H7 (cell line): ENCODE measurements at places on chromosomes 3 and 15.

GRCh38 chr15:90665288-90666134 lies 51.6 kb upstream of the BLM start:
- DNase-seq, result peak; percentile 69

DNA sequence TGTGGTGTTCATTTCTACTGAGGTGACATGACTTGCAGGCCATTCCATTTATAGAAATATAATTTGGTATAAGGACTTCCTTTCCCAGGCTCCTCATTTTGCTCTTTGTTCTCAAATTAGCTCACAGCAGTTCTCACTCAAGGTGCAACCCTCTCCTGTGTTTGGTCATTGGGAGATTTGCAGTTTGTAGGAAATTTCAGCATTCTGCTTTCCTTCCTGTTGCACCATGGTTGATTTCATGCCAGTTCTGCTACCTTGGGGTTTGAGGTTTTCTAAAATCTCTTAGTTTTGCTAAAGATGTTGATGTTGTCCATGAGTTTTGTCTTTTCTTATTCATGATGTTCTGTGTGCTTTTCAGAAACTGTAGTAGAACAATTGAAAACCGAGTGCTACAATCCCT lies 65.7 kb upstream of the PROK2 start:
- no peak for DNase-seq

- no peak for DNase-seq
Observed at GRCh38 chr15:59074607-59075006, 30.3 kb upstream of the CCNB2 start.

DNA sequence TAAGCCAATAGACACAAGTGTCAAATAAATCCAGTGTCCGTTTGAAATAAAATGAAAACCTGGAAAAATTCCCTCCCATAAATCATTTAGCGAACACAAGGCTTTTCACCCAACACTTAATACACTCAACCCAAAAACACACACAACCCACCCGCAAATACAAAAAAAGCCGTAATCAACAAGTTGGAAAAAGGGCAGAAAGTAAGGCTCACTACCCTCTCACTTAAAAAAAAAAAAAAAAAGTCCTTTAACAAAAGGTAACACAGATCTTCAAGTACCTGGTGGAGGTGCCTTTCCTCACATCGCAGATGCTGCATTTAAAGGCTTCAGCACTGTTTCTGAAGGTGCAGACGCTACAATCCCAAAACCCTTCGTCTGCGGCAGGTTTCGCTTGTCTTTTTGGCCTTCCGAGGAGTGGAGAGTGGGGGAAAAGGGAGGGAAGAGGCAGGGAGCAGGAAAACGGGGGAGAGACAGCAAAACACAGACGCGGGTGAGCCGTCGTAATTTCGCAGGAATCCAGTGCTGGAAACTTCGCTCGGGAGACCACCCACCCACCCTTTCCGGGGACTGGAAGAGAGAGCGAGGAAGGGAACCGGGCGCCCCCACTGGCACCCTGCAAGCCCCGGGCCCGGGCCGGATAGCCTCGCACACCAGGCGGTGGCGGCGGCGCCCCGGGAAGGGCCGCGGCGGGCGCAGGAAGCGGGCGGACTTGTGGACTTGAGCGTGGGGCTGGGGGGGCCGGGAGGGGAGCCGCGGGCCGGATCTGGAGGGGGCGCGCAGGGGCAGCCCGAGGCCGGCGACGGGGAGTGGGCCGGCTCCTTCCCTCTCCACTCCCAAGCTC lies 401.8 kb downstream of the SHQ1 start:
- DNase-seq, result no peak

GRCh38 chr3:16945330-16945729 lies 60.6 kb downstream of the PLCL2 start:
- DNase-seq, result no peak

GRCh38 chr15:94083467-94084052 lies 147.8 kb upstream of the MCTP2 start:
- DNase-seq, result no peak

- DNase-seq, result no peak
Observed at GRCh38 chr3:127691974-127692373, 19.2 kb downstream of the ABTB1 start.

DNA sequence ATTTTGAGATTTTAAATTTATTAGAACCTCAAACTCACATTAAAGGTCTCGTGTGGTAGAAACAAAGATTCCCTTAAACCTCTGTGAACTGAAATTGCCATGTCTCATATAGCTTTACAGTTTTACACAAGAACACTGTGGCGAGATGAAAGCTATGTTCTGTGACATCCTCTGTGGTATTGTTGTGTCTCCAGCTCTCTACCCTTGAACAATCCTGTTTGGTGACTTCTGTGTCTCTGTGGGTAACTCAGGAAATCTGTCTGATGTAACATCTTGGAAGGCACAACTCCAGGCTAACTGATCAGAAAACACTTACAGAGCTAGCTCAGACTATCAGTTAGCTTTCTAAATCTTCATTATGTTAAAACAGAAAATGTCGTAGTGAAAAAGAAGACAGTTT lies 318.8 kb upstream of the GBE1 start:
- no peak for DNase-seq

GRCh38 chr3:155138677-155139076 lies 58.6 kb downstream of the MME start:
- DNase-seq, result no peak

GRCh38 chr3:124691599-124691998 lies 38.7 kb upstream of the UMPS start:
- no peak for DNase-seq

GRCh38 chr3:186842426-186843038 lies at the start of gene ADIPOQ:
ADIPOQ (plus strand) TSS chr3:186842710; CDS start chr3:186853059, 10,349 bp downstream.
- no peak for DNase-seq

- DNase-seq, result no peak
Observed at GRCh38 chr3:143875546-143875945, 27.3 kb upstream of the SLC9A9 start.

- no peak for DNase-seq
Observed at GRCh38 chr3:43390255-43390588, 103.9 kb downstream of the SNRK start.

- no peak for DNase-seq
Observed at GRCh38 chr3:166275024-166275390, 437.8 kb upstream of the BCHE start.

DNA sequence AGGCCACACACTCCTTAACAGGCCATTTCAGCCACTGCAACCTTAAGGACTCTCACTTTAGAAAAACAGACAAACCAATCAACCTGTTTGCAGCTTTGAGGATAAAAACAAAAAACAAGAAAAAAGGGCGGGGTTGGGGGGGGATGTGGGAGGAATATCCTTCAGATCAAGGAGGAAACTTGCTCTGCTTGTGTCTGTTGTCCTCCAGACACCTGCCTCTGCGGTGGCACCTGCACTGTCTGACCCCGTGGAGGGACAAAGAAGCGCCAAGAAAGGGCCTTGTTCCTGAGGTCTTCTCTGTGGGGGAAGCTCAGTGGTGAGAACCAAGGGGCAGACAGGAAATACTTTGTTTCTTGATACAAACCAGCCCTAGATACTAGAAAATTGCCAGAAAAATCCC lies 70.5 kb downstream of the POLR2M start:
- DNase-seq, result no peak

DNA sequence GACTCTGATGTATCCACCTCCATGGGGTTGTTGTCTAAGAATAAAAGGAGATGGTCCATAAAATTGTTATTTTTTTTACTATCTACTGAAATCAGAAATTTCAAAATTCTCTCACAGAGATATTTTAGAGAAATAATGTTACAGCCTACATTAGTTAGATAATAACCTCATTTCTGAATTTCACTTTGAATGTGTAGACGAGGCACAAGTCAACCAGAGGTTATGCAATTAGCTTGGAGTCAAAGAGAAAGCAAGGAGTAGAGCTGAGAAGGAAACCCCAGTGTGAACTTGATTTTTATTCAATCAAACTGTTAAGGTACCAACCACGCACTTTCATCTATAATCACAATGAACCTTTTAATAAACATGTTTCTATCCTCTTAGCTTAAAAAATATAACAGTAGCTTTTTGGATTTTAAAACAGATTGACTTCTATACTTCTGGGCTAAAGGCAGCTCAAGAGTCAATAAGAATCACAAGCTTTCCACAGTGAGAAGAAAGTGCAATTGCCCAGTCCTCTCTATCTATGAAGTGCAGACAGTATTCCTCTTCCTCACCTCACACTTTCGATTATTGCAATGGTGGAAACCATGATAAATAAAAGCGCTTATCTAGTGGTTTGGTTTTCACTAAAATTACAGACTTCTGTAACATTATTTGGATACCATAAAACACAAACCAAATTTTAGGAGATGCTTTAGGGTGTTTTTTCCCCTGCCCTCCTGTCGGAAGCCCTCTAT lies 403.2 kb downstream of the ZBTB20 start:
- no peak for DNase-seq

- DNase-seq, result no peak
Observed at GRCh38 chr15:86691091-86691663, 611.5 kb downstream of the AGBL1 start.

DNA sequence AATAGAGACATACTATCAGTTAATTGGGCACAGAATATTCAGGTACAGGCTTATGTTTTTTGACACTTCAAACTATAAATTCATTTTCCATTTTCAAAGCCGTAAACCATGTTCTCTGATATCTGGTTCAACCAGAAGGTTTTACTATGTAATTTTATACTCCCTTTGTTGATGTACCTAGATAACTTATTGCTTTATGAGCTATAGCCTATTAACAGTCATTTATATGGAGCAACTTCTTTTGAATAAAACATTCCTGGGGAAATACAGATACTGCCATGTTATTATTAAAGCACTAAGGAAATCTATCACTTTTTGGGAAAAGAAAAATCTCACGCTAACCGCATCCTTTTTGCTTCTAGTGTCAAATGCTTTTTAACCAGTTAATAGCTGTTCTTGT lies 505.6 kb downstream of the PYDC2 start:
- no peak for DNase-seq

GRCh38 chr3:12194669-12195161 lies 36.0 kb upstream of the TIMP4 start:
- no peak for DNase-seq

DNA sequence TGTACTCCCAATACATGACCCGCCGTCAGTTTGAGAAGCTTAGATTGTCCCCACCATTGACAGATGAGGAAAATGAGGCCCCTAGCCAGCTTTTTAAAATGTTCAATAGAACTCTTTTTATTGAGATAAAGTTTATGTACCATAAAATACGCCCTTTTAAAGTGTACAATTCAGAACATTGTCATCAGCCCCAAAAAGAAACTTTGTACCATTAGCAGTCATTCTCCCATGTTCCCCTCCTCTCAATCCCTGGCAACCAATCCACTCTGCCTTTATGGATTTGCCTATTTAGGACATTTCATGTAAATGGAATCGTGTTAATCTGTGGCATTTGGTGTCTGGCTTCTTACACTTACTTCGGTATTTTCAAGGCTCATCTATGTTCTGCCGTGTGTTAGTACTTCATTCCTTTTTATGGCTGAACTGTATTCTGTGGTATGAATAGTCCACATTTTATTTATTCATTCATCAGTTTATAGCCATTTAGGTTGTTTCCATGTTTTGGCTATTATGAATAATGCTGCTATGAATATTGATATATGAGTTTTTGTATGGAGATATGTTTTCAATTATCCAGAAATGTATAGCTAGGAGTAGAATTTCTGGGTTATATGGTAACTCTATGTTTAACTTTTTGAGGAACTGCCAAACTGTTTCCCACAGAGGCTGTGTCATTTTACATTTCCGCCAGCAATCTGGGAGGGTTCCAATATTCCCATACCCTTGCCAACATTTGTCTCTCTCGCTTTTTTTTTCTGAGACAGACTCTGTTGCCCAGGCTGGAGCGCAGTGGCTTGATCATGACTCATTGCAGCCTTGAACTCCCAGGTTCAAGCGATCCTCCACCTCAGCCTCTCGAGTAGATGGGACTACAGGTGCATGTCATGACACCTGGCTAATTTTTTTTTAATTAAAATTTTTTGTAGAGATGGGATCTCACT lies 15.3 kb upstream of the PTPN23 start:
- no peak for DNase-seq

DNA sequence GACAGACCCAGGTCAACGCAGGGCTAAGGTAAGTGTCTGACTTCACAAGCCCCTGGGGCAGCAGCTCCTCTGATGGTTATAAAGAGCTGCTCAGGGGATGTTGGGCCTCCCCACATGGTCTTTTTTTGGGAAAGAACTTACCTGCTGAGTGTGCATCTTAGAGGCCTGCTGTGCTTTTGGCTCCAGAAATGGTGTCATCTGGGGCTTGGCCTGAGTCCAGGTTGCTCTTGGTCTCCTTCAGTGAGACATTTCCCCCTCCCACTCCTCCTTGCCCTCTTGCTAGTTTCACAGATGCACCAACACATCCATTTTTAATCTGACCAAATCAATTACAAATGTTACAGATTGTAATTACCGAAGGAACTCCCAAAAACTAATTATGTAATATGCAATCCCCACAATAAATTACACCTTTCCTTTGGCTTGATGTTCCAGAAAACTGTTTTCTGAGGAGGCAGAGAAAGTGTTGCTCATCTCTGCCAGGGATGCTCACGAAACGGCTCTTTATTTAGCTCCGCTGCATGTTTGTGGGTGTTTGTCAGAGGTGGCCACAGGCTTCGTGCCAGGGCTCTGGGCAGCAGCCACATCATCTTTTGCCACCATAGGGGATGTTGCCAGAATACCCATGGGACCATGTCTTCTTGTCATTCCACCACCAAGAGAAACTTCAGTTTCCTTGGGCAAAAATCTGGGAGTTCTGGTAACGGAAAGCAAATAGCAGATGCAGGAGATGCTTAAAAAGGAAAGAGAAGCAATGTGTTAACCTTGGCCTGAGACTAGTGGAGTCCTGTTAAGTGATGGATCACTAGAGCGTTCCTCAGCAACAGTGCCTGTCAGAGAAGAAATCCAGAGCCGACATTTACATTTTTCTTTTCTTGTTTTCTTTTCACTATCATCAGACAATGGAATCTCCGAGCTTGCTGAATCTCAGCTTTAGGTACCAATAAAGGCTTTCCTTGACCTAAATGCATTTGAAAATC lies 799.9 kb downstream of the AGBL1 start:
- no peak for DNase-seq

DNA sequence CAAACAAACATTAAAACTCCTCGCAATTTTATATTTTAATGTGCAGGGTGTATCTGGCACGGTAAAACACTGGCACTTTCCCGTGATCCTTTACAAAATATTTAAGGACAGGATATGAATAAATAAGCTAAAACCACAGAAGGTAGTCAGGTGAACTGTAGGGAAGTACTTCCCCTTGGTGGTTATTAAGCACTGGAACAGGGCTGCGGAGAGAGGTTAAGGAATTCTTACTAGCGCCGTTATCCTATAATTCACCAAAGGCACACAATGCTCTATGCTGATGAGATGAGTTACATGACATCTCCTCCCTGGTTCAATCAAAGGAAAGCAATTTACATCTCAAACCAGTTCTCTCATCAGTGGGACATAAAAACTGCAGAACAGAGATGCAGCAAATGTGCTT lies 289.8 kb downstream of the ZBTB20 start:
- DNase-seq, result no peak

- no peak for DNase-seq
Observed at GRCh38 chr3:172606021-172606420, 82.8 kb upstream of the TNFSF10 start.
